Karpas-422 (cell line): ENCODE measurements at places on chromosomes 12 and 14. TPM values are rescaled to one million over a fixed set of nuclear protein-coding genes. Genes with fewer than 3 reads are reported as not detected.

- no peaks in the 10 kb centered on the region for H3K4me1 ChIP-seq
- H3K4me3 ChIP-seq = no peak overlapping the region
- H3K27ac ChIP-seq = no peak overlapping the region
- no peaks in the 10 kb centered on the region for H3K36me3 ChIP-seq
- DNase-seq = no peak
- H3K27me3 ChIP-seq = no peaks in the 10 kb centered on the region
Measured at GRCh38 chr12:66008985-66009384, 121.6 kb downstream of the LLPH start.

Gene C12orf50
- 0.18 TPM in 1 of 2 replicates, not detected in the other for total RNA-seq

- DNase-seq = no peak
- no peak overlapping the region for H3K27ac ChIP-seq
- no peaks in the 10 kb centered on the region for H3K27me3 ChIP-seq
- peaks cover 6% of the 10 kb centered on the region for H3K4me1 ChIP-seq
- H3K36me3 ChIP-seq = no peaks in the 10 kb centered on the region
Measured at GRCh38 chr14:61861320-61861865, 99.2 kb downstream of the SNAPC1 start.

Gene NTS
- not detected in 2 replicates for total RNA-seq

DNA sequence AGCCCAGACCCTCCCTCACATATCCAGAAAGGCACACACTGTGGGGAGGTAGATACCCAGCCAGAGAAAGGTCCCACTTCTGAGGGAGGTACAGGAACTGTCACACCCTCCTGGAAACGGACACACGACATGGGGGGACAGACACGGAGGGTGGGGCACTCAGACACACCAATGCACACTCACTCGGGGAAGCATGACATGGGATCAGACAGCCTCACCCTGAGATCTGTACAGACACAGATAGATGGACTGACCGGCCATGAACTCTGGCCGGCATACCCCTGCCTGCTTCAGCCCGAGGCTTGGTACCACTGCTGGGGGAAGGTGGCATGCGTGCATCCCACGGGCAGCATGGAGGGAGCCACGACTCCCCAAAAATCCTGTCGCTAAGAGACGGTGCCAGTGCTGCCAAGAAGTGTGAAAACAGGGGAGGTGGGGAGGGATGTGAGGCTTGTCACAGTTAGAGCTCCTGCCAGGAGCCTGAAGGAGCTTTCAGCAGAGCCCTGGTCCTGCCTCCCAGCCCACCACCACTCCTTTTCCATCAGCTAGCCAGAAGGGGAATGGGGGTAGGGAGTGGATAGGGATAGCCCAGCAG, 571 bp downstream of the CPNE6 start:
- no peaks in the 10 kb centered on the region for H3K27me3 ChIP-seq
- no peaks in the 10 kb centered on the region for H3K36me3 ChIP-seq
- DNase-seq = no peak
- no peak overlapping the region for H3K4me3 ChIP-seq
